ENCODE measurements at places on chromosomes 3 and 15. TPM values are rescaled to one million over a fixed set of nuclear protein-coding genes. Genes with fewer than 3 reads are reported as not detected.

The SGO1 gene
- 22.5 TPM for total RNA-seq

The CPLX3 gene
- total RNA-seq = not detected

The PLXND1 gene
- 80.1 TPM for total RNA-seq

DNA sequence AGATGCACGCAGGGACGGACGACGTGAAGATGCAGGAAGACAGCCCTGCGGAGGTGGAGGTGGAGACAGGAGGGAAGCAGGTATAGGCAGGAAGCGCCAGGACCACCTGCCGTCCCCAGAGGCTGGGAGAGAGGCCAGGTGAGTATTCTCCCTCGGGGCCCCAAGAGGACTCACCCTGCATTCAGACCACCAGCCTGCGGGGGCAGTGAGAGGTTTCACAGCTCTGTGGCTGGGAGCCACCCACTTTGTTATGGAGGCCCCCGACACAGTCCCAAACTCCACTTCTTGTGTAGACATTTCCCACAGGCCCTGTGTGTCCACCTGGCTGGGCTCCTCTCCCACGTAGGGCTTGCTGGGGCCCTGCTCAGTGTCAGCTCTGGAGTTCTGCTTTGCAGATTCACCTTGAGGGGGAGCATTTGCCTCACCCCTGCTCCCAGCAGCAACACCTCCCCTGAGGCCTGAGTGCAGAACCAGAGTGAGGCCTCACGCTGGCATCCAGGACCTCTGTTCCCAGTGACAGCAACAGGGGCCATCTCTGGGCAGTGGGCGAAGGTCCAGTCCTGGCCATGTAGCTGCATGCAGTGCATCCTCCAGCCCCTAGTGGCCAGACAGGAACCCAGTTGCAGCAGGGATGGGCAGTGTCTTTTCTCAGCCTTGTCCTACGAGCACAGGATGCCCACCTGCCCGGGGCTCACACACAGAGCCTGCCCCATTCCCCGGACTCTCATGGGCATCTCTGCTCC, 119.4 kb upstream of the IQSEC1 start:
- no peak for DNase-seq

DNA sequence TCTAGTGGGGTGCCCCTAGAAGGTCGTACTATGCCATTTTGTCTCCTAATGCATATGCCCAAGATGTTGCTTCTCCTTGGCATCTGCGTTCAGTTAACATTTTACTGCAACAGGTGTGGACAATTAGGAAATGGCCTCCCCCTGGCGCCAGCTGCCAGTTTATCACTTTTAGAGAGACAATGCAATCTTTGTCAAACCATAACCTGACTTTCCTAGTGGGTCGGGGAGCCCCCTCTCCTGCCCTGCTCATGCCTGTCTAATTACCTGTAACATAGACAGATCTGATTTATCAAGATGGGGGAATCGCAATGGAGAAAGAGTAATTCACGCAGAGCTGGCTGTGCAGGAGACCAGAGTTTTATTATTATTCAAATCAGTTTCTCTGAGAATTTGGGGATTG, 353.7 kb upstream of the SGO1 start:
- no peak for DNase-seq

Measured in SJSA1 (cell line).